ENCODE measurements at places on chromosomes 11 and 22. TPM values are rescaled to one million over a fixed set of nuclear protein-coding genes. Genes with fewer than 3 reads are reported as not detected.

DNA sequence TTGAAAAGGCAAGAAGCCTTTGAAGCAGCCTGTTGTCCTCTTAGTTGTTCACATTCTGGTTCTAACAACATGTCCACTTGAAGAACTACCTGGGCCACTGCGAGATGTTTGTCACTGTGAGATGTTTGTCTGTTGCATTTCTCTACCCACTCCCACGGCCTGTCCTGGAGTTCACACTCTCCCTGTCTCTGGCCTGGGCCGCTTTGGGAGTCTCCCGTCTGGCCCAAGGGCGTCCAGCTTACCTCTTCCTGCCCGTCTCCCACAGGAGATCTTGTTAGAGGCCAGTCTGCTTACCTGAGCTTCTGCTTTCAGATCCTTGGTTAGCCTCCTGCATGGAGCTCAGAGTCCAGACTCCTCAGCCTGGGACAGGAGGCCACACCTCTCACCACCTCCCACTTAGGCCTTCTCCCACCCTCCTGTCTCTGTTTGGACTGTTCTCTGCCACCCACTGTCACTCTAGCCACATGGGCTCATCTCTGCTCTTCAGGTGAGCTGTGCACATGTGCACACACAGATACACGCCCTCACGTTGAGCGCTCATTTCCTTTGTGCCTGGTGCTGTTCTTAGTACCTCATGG lies 66.0 kb downstream of the TBC1D22A start:
- no peak for DNase-seq

Gene FBLN1
- total RNA-seq = 11.4 TPM

GRCh38 chr11:122100756-122101080 lies 15.3 kb downstream of the BLID start:
- DNase-seq = peak; percentile 68

DNA sequence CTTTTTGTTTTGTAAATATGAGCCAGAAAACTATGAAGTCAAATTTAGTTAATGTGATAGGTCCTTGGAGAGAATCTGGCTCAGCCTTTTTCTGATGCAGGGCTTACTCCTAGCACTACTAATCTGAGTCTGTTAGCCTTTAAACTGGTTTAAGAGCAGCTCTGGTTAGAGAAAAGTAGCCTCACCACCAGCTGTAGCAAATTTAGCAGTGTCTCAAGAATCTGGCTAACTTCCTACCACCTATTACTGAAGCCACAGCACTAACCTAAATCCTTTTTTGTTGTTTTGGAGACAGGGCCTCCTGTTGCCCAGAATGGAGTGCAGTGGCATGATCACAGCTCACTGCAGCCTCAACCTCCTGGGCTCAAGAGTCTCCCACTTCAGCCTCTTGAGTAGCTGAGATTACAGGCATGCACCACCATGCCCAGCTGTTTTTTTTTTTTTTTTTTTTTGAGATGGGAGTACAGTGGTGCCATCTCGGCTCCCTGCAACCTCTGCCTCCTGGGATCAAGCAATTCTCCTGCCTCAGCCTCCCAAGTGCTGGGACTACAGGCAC lies 13.9 kb downstream of the RBM4B start:
- DNase-seq = no peak

- DNase-seq = peak; percentile 58
Measured at GRCh38 chr11:61279934-61280659, 15.0 kb downstream of the VWCE start.

DNA sequence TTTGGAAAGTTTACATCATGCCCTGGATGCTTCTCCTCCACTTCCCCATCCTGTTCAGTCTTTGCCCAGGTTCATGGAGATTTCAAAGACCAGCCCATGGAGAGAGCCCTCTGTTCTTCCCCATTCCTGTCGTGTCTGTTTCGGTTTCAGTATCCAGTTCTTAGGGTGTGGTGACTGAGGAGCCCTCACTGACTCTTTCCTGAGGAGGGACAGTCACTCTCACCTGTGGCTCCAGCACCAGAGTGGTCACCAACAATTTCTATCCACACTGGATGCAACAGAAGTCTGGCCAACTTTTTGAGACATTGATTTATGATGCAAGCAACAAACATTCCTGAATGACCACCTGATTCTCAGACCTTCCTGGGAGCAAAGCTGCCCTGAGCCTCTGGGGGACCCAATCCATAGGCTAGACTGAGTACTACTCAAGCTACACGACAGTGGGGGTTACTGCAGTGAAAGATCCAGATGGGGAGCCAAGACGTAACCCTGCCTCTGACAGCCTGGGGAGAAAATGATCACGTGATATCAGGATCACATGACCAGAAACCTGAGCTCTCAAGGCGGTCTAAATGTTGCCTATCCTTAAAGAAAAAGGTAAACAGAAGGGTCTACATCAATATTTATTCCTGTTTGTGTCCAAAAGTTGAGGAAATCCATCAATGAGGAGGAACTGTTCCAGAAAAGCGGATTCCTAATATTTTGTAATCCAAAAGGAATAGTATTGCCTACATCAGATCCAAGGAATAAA lies 76.2 kb upstream of the VPREB1 start:
- DNase-seq = peak; percentile 61

GRCh38 chr11:67648796-67649613 lies 1.5 kb downstream of the ACY3 start:
- DNase-seq = no peak

GRCh38 chr11:29318134-29318845 lies 698.5 kb downstream of the KCNA4 start:
- DNase-seq = peak; percentile 85

Gene MMP27
- total RNA-seq = not detected

Gene TEX54
- total RNA-seq = not detected

DNA sequence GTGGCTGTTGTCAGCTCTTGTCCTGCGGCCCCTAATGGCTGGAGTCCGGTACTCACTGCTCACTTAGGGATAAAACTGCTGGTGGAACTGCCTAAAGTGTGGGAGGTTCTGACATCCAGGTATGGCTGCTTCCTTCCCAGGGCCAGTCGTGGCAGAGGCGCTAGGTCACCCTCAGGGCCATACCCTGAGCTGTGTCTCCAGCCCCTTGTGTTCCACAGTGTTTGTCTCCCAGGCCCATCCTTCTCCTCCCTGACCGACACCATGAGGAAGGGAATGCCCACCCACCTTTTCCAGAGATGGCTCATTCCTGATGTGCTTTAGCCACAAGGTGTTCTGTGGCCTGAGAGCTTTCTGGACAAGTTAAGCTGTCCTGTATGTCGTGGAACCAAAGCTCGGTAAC lies 12.4 kb upstream of the ACR start:
- no peak for DNase-seq

Gene INS
- total RNA-seq = not detected

DNA sequence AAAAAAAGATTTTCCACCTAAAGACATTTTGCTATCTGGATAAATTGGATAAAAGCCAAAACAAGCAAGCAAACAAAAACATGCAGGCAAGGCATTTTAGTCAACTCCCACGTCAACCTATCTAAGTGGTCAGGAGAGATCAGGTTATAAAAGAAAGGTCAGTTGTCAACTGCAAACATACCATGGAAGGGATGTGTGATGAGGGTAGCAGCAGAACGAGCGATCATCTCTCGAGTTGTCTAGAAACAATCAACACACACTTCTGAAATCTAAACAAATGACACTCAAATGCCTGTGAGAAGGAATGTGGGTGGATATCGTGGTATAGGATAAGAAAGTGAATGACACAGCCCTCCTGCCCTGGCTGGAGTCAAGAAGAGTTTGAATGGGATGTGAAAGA lies 10.9 kb downstream of the MTCH2 start:
- peak; percentile 19 for DNase-seq

DNA sequence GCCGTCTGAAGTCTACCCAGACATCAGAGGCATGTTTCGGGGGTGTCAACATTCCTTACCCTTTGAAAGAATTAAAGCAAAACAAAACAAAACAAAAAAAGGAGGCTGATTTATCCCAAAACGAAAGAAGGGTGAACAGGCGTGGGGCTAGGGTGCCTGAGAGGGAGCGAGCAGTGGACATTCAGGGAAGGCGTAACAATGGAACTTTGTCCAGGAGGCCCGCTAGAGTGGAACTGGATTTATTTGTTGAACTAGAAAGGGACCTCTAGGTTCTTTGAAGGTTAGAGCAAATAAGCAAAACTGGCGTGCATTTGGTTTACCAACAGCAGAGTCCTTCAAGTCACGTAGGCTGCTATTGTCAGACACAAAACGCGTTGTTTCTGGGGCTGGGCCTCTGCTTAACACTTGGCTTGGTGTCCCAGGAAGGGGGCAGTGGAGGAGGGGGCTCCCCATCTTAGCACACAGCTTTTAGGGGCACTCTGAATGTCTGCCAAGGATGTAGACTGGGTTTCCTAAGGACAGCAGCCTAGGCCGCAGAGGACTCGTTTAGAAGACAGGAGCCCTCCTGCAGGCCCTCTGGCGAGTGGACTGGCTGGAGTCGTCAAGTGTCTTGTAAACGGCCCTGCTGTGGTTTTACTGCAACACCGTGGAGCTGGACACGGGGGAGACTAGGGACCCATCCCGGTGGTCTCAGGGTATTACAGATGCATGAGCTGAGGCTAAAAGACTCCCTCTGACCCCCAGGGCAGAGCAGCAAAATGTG lies 203.7 kb upstream of the SORL1-AS1 start:
- DNase-seq = no peak

Gene OR5B21
- total RNA-seq = not detected

GRCh38 chr22:47029244-47030074 lies 267.0 kb downstream of the TBC1D22A start:
- DNase-seq = no peak

- no peak for DNase-seq
Measured at GRCh38 chr11:84671325-84671999, 955.7 kb downstream of the DLG2 start.

Gene GAB4
- not detected for total RNA-seq

DNA sequence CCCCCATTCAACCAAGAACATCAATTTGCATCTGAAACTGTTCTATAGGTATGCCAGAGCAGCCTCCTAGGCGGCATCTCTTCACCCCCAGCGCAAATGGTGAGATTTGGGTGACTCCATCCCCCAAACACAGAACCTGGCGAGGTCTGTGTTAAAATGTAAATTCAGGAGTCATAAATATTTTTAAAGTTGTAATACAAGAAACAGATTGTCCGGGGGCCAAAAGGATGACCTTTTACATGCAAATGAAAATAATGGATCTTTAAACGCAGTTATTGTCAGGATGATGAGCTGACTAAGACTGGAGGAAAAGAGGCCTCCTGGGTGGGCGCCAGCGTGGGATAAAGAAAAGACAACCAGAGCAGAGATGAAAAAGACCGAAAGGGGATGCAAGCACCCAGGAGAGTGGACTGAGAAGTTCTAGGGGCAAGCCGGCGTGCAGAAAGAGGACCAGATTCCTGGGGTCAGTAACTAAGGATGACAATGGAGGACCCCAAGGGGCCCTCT lies 16.0 kb upstream of the ADA2 start:
- DNase-seq = no peak

Gene C11orf52
- total RNA-seq = 0.28 TPM

GRCh38 chr11:76236092-76236999 lies 30.0 kb upstream of the WNT11 start:
- DNase-seq = peak; percentile 33

DNA sequence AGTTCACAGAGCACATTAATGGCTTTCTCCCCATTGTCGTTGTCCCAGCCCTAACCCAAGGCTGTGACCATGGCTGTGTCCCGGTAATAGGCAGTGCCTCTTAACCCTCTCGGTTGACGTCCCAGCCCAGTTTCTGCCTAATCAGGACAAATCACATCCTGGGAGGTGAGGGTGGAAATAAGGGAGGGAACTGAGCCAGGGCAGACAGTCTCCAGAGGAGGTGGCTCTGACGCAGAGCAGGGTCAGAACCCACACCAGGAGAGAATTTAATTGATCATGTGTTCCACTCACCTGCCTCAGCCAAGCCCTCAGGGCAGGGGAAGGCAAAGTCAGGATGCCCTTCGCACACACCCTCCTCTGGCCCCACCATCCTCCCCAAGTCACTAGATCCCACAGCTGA lies 17.0 kb downstream of the SLC43A1 start:
- DNase-seq = no peak

Gene RBM7
- total RNA-seq = 111 TPM

GRCh38 chr22:32880061-32880460 lies 78.6 kb downstream of the TIMP3 start:
- peak; percentile 63 for DNase-seq

DNA sequence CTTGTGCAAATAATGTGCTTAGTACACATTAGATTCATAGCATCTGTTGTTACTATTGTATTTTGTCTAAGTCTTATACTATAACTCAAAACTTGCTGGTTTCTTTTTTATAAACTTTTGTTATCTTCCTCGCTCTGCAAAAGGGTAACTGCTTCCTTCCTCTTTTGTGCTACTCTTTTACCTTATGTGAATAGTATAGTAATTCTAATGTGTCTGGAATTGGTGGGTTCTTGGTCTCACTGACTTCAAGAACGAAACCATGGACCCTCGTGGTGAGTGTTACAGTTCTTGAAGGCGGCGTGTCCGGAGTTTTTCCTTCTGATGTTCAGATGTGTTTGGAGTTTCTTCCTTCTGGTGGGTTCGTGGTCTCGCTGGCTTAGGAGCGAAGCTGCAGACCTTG lies 563.1 kb upstream of the LUZP2 start:
- DNase-seq = no peak

Gene OR4D10
- total RNA-seq = not detected
